ENCODE measurements at places on chromosomes 7 and 10. TPM values are rescaled to one million over a fixed set of nuclear protein-coding genes. Genes with fewer than 3 reads are reported as not detected.

DNA sequence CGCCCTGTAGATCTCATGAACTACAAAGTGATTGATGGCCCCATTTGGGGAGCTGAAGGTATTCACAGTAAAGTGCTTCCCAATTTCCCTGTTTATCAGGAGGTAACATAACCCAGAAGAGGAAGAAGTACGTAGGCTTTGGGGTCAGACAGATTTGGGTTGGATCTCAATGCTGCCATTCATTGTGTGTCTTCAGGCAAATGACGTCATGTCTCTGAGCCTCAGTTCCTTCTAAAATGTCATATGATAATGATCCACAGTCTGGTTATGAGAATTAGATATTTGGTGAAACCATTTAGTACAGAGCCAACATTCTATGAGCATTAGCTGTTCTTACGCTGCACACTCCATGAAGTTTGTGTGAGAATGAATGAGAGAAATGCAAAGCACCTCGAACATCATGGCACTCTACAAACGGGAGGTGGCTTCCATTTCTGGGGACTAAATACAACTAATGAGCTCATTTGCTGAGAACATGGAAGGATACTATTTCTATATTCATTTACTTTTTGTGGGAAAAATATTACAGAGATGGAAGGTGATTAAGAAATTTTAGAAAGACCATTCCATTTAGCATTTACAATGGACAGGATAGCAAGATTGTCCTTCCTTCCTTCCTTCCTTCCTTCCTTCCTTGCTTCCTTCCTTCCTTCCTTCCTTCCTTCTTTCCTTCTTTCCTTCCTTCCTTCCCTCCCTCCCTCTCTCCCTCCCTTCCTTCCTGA is 13.8 kb upstream of the JCAD start:
- H3K27me3 ChIP-seq = peaks cover 5% of the 10 kb centered on the region
- no peak overlapping the region for H3K4me3 ChIP-seq
- H3K4me1 ChIP-seq = no peaks in the 10 kb centered on the region
- no peak overlapping the region for H3K27ac ChIP-seq

- no peak for DNase-seq
- peaks cover 7% of the 10 kb centered on the region for H3K27me3 ChIP-seq
- H3K36me3 ChIP-seq = no peaks in the 10 kb centered on the region
- H3K4me3 ChIP-seq = no peak overlapping the region
- H3K27ac ChIP-seq = no peak overlapping the region
Measured at GRCh38 chr7:113085781-113086390, 741 bp downstream of the GPR85 start.

GRCh38 chr7:23291957-23292560 is 7.1 kb upstream of the MALSU1 start:
- H3K4me1 ChIP-seq = peaks cover 7% of the 10 kb centered on the region
- no peaks in the 10 kb centered on the region for H3K36me3 ChIP-seq
- DNase-seq = no peak
- no peak overlapping the region for H3K27ac ChIP-seq

The HABP2 gene
- not detected for total RNA-seq

The OLAH gene
- total RNA-seq = not detected

Data from CD4-positive, alpha-beta memory T cell (primary cell).